Uterus (tissue), 4 donors: ENCODE measurements at places on chromosomes 7 and 10. TPM values are rescaled to one million over a fixed set of nuclear protein-coding genes. Genes with fewer than 3 reads are reported as not detected.

TUBGCP2 gene
- 61.9 TPM for total RNA-seq

GBX1 gene
- total RNA-seq = 0.41 TPM

GRCh38 chr7:114842551-114843065 is 79.3 kb upstream of the MDFIC start:
- H3K27ac ChIP-seq = no peak overlapping the region
- no peaks in the 10 kb centered on the region for H3K4me1 ChIP-seq
- no peak for DNase-seq
- no peaks in the 10 kb centered on the region for H3K27me3 ChIP-seq
- no peak overlapping the region for H3K4me3 ChIP-seq
- H3K36me3 ChIP-seq = no peaks in the 10 kb centered on the region

DNA sequence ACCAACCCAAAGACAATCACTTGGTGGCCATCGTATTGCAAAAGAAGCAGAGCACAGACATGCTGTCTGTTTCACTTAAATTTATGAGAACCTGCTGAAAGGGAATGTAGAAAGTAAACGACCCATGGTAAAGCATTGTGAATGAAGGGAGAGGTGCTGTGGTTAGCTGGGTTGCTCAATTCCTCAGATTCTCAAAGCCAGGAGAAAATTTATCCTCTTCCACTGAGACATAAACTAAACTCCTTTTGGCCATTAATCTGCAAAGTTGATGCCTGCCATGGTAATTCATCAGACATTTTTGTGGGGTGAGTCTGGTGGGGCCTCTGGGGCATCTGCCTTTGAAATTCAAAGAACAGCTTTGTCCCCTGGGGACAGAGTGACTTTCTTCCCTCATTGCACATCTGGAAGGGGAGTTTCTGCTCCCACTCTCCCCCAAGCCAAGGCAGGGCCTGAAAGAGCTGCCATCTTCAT is 951.0 kb downstream of the LRMDA start:
- H3K4me1 ChIP-seq = no peaks in the 10 kb centered on the region
- DNase-seq = no peak
- H3K4me3 ChIP-seq = no peak overlapping the region
- H3K27me3 ChIP-seq = no peaks in the 10 kb centered on the region
- no peak overlapping the region for H3K27ac ChIP-seq
- H3K36me3 ChIP-seq = no peaks in the 10 kb centered on the region

GRCh38 chr7:101858437-101859385 is 41.3 kb downstream of the CUX1 start:
- no peaks in the 10 kb centered on the region for H3K27me3 ChIP-seq
- DNase-seq = no peak
- H3K4me3 ChIP-seq = no peak overlapping the region
- H3K4me1 ChIP-seq = peaks cover 23% of the 10 kb centered on the region
- H3K36me3 ChIP-seq = no peaks in the 10 kb centered on the region
- peak overlapping the region; percentile 92 for H3K27ac ChIP-seq

- H3K27ac ChIP-seq = no peak overlapping the region
- no peak overlapping the region for H3K4me3 ChIP-seq
- H3K4me1 ChIP-seq = no peaks in the 10 kb centered on the region
- no peak for DNase-seq
- no peaks in the 10 kb centered on the region for H3K27me3 ChIP-seq
Observed at GRCh38 chr7:77837966-77838365, 39.4 kb downstream of the PHTF2 start.

DNA sequence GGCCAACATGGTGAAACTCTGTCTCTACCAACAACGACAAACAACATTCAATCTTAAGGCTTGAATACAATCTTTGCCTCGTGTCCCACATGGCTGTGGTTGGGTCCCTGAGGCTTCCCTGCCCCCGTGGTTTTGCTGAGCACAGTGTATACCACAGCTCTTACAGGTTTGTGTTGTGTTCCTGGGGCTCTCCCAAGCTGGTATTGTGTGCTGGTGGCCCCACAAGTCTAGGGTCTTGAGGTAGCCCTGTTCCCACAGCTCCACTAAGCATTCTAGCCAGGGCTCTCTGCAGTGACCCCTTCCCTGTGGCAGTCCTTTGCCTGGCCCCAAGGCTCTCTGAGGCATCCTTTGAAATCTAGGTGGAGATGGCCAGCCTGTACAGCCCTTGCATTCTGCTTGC is 68.0 kb upstream of the CCNY start:
- H3K36me3 ChIP-seq = no peaks in the 10 kb centered on the region
- H3K4me3 ChIP-seq = no peak overlapping the region
- no peaks in the 10 kb centered on the region for H3K4me1 ChIP-seq
- no peaks in the 10 kb centered on the region for H3K27me3 ChIP-seq
- no peak overlapping the region for H3K27ac ChIP-seq

DNA sequence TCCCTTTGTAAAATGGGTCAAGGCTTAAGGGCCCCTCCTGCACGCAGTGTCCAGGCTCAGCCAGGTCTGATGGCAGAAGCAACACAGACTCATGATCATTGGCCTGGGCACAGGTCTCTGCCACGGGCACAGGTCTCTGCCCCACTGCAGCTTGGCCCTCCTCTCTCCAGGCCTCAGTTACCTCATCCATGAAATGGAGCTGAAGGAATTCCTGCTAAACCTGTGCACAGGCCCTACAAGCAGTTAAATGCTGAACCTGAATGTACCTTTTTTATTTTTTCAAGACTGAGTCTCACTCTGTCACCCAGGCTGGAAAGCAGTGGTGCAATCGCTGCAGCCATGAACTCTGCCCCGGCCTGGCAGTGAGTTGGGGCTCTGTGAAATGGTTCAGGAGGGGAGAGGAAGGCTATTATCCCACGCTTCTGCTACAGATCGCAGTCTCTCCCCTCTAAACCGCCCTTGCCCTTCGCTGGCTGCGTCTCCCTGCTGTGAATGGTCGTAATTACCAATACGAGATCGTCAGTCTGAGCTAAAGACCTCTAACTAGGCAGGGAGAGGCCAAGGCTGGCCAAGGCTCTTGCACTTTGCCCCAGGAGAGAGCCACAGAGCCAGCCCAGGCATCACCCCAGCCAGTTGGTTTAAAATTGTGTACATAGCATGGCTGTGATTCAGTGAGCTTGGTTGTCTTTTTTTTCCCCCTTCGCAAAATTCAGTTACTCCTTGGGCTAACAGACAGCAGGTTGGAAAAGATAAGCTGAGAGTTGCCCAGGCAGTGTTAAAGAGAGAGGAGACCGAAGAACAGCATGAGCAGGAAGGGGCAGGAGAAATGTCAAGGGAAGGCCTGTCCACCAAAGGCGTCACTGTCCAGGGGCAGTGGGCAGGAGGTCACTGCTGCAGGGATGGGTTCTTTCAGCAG is 93.0 kb upstream of the KCTD7 start:
- H3K4me1 ChIP-seq = no peaks in the 10 kb centered on the region
- no peaks in the 10 kb centered on the region for H3K36me3 ChIP-seq
- no peaks in the 10 kb centered on the region for H3K27me3 ChIP-seq
- H3K27ac ChIP-seq = no peak overlapping the region
